SJSA1 (cell line): ENCODE measurements at places on chromosomes 3 and 15. TPM values are rescaled to one million over a fixed set of nuclear protein-coding genes. Genes with fewer than 3 reads are reported as not detected.
A peak's percentile ranks its signal among the peaks of the same experiment; 100 is the strongest.

CORO2B gene
- not detected in 2 replicates for total RNA-seq

MCCC1 gene
- 13.4 and 24.7 TPM in 2 replicates for total RNA-seq

ABI3BP gene
- 0.05 TPM in 1 of 2 replicates, not detected in the other for total RNA-seq

ZBTB38 gene
- 52.1 and 75.7 TPM in 2 replicates for total RNA-seq

FETUB gene
- total RNA-seq = not detected in 2 replicates

TM6SF1 gene
- 0.38 and 2.2 TPM in 2 replicates for total RNA-seq

KATNBL1 gene
- total RNA-seq = 75.8 and 91.2 TPM in 2 replicates

RAB43 gene
- total RNA-seq = 7.9 and 12.1 TPM in 2 replicates

ACTC1 gene
- total RNA-seq = 1.4 and 5.8 TPM in 2 replicates

DNA sequence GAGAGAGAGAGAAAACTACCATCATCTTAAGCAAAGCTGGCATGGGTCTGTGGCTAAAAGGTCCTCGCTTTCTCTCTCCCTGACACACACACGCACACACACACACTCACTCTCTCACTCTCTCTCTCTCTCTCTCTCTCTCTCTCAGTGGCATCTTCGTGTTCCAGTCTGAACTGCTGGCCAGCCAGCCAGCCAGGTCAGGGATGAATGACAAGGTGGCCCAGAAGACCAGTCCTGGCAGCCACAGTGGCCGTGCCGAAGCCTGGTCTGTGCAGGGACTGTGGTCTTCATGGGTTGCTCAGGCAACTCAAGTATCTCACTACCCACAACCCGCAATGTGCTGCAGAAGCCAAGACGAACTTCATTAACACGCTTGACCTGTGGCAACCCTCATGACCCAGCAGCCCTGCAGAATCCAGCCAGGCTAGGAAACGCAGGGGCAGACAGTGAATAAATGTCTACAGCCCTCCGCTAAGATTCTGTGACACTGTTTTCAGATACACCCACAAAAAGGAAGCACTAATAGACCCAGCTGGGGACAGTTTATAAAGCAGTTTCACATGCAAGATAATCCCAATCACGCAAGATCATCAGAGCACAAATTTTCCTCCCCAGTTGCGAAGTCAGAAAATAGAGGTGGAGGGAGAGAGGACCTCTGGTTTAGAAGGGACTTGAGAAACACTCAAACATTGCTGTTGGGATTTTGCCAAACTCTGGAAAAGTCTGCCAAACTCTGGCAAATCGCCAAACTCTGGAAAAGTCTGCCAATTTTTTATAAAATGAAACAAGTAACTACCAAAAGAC is 66.4 kb downstream of the XXYLT1 start:
- no peaks in the 10 kb centered on the region for H3K27me3 ChIP-seq
- peak overlapping the region; percentile 51 for H3K27ac ChIP-seq
- H3K4me3 ChIP-seq = no peak overlapping the region
- H3K4me1 ChIP-seq = peaks cover 32% of the 10 kb centered on the region
- DNase-seq = no peak
- H3K36me3 ChIP-seq = no peaks in the 10 kb centered on the region

DNA sequence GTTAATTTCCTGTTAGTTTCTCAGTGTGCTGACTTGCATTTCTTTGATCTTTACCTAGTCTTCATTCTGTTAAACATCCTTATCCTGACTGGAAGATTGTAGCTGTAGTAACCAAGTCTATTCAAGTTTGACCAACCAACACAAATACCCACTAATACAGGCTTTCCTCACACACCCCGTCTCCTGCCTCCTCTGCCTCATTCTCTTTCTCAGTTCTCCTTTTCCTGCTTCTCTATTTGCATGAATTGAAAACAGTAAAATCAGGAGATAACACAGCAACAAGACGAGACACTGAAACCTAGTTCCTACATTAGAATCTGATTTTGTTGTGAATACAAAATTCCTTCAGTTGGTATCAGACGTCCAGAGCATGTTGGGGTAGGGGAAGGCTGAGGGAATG is 116.9 kb upstream of the ARPP21 start:
- no peaks in the 10 kb centered on the region for H3K4me1 ChIP-seq

GRCh38 chr3:169658311-169658931 is 5.1 kb downstream of the MECOM start:
- peaks cover 15% of the 10 kb centered on the region for H3K4me1 ChIP-seq
- H3K27me3 ChIP-seq = peaks cover 33% of the 10 kb centered on the region
- no peaks in the 10 kb centered on the region for H3K36me3 ChIP-seq
- DNase-seq = no peak
- H3K27ac ChIP-seq = no peak overlapping the region
- H3K4me3 ChIP-seq = no peak overlapping the region

DNA sequence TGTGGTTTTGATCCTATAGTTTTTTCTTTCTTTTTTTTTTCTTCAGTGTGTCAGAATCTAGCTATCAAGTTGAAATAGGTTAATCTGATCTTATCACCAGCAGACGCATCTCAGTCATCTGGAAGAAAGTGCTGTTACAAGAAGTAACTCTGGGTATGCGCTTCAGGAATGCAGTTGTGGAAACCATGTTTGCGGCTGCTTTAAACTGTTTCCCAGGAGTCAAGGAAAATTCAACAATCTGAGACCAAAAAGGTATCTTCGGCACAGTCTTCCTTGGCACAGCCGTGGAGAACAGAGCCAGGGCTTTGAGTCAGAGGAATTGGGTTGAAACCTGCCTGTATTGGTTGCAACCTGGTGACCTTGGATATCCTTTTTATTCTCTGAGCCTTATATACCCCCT is 59.9 kb downstream of the CD47 start:
- peaks cover under 1% of the 10 kb centered on the region; the same call in 1 of the 2 replicates for H3K4me1 ChIP-seq
- no peak overlapping the region for H3K4me3 ChIP-seq
- no peaks in the 10 kb centered on the region for H3K36me3 ChIP-seq
- no peaks in the 10 kb centered on the region for H3K27me3 ChIP-seq
- no peak for DNase-seq
- no peak overlapping the region for H3K27ac ChIP-seq

DNA sequence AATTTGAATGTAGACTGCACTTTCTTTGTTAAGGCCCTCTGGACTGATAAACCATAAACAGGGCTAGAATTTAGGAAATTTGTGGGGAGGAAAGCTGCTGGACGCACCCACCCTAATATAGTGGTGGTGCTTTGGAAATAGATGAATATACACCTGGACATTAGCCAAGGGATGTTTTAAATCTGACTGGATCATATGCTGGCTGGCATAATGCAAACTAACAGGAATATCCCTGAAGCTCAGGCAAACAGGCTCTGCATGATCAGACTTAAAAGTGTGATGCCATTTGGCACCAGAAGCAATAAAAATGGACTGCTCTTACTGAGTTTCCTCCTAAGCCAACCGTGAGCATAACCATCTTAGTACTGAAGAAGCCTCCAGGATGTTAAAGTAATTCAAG is 465.8 kb upstream of the ROBO1 start:
- H3K27me3 ChIP-seq = no peaks in the 10 kb centered on the region
- no peak for DNase-seq
- H3K4me1 ChIP-seq = peaks cover 5% of the 10 kb centered on the region; the same call in 1 of the 2 replicates
- no peak overlapping the region for H3K27ac ChIP-seq

DNA sequence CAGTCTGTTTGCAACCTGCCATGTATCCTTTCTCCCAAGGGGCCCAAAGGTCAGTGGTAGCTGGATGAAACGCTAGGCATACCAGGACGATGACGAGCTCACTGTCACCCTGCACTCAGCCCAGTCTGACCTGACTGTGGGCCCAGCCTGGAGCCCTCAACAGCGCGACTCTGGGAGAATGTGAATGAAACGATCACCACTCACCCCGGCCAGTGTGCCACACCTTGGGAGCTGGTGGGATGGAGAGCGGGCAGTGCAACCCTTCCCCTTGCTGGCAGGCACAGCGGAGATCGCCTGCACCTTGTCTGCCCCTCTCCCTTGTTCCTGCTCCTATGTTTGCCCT is 27.2 kb downstream of the SRPRB start:
- no peak overlapping the region for H3K27ac ChIP-seq
- H3K4me3 ChIP-seq = no peak overlapping the region
- H3K4me1 ChIP-seq = no peaks in the 10 kb centered on the region
- no peaks in the 10 kb centered on the region for H3K27me3 ChIP-seq
- DNase-seq = no peak

GRCh38 chr3:100891827-100892226 is 101.4 kb downstream of the ABI3BP start:
- no peak overlapping the region for H3K27ac ChIP-seq
- no peak overlapping the region for H3K4me3 ChIP-seq
- no peaks in the 10 kb centered on the region for H3K27me3 ChIP-seq
- no peaks in the 10 kb centered on the region for H3K4me1 ChIP-seq

DNA sequence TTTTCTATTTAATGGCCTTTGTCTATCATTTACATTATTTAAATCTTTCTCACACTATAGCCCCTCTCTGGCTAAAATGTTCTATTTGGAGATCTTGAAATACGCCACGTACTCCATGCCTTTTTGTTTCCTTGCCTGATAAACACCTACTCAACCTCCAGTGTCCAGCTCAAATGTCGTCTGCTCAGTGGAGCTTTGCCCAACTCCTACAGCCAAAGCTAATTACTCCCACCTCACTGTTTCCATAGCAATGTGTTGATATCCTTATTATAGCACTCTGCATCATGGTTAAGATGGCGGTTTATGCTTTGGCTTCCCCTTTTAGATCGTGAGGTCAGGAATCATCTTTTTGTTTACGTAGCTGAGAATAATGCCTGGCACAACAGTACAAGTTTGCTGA is 55.9 kb downstream of the NGLY1 start:
- no peak overlapping the region for H3K27ac ChIP-seq
- DNase-seq = no peak
- H3K27me3 ChIP-seq = no peaks in the 10 kb centered on the region
- peaks cover 19% of the 10 kb centered on the region for H3K36me3 ChIP-seq
- no peak overlapping the region for H3K4me3 ChIP-seq
- no peaks in the 10 kb centered on the region for H3K4me1 ChIP-seq

DNA sequence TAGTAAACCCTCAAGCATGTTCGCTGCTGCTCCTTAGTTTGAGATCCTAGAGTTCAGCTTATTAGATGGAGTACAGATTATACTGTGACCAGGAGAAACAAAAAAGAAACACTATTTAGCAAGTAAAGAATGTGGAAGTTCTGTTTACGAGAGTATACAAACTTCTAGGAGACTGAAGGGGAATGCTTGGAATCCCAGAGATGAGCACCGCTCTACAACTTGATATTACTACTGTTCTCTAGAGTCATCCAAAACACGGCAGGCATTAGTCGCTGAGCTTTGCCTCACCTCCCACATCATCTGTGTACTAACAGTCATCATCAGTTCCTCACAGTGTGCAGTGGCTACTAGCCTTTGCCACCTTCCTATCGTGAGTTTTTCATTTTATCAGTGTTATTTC is 121.4 kb upstream of the CHRM5 start:
- H3K27me3 ChIP-seq = no peaks in the 10 kb centered on the region
- peaks cover 35% of the 10 kb centered on the region for H3K4me1 ChIP-seq
- no peaks in the 10 kb centered on the region for H3K36me3 ChIP-seq
- peak; percentile 57 for DNase-seq
- H3K4me3 ChIP-seq = no peak overlapping the region
- H3K27ac ChIP-seq = peak overlapping the region; percentile 75

- no peak overlapping the region for H3K27ac ChIP-seq
- no peaks in the 10 kb centered on the region for H3K4me1 ChIP-seq
- no peaks in the 10 kb centered on the region for H3K36me3 ChIP-seq
- no peak for DNase-seq
- no peak overlapping the region for H3K4me3 ChIP-seq
Observed at GRCh38 chr15:89704411-89704810, 13.8 kb downstream of the WDR93 start.

- no peaks in the 10 kb centered on the region for H3K27me3 ChIP-seq
- H3K36me3 ChIP-seq = no peaks in the 10 kb centered on the region
- no peaks in the 10 kb centered on the region for H3K4me1 ChIP-seq
- H3K27ac ChIP-seq = no peak overlapping the region
- DNase-seq = no peak
Observed at GRCh38 chr3:42905740-42906069, 237 bp upstream of the ZNF662 start.

- peak overlapping the region; percentile 45 for H3K27ac ChIP-seq
- DNase-seq = peak; percentile 52
- peak overlapping the region; percentile 94 for H3K4me3 ChIP-seq
- no peaks in the 10 kb centered on the region for H3K27me3 ChIP-seq
- peaks cover 5% of the 10 kb centered on the region for H3K36me3 ChIP-seq
Observed at GRCh38 chr15:41417418-41418195, 712 bp downstream of the RTF1 start.

DNA sequence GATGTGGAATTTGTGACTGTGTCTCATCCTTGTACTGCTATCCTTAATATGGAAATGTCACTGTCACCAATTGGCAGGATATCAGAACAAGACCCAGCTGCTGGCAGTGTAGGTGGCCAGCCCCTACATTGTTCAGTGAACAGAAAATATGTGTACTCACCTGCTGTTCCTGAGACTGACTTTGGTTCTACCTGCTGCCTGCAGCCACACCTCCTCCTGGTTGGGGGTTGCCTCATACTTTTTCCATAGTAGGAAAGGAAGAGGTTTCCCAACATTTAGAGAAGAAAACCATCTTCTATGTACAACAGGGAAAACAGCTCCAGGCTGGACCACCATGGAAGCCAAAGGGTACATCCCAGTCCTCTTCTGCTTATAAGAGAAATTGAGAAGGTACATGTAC is 35.9 kb downstream of the SLC12A1 start:
- H3K27me3 ChIP-seq = 0 out of 2 replicates have a peak, but pooled peaks cover 3% of the 10 kb centered on the region
- no peak overlapping the region for H3K4me3 ChIP-seq
- no peaks in the 10 kb centered on the region for H3K36me3 ChIP-seq
- no peak overlapping the region for H3K27ac ChIP-seq
- no peak for DNase-seq

DNA sequence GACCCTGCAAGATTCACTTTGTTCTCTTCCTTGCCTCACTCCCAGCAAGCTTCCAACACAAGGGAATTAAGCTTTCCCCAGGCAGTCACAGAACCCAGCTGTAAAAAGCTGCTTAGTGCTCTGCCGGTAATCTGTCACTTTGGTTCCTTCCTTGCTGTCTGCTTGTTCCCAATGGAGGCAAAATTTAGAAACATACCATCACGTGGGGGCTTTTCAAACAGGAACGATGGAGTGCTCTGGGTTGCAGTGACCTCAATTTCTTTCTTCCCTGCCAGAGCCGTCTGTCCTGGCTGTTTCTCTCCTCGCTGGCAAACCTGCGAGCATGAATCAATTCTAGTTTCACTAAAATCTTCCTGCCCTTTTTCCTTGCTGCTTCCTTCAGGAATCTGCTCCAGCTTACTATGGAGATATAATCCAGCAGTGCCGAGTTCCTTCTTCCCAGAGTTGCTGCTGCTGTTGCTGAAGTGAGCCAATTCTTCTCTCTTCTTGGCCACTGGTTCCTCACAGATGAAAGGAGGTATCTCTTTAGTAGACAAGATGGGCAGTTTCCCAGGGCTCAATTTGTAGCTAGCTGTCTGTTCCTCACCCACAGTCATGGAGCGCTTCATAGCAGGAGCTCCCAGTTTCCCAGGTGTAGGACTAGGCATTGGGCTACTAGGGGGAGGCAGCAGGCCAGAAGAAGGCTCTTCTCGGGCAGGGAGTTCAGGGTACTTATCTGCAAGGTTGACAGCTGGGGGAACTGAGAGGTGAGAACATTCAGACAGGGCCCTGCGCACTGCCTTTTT is 88.1 kb downstream of the DHX30 start:
- peaks cover 53% of the 10 kb centered on the region for H3K36me3 ChIP-seq
- DNase-seq = no peak
- no peaks in the 10 kb centered on the region for H3K27me3 ChIP-seq
- no peak overlapping the region for H3K4me3 ChIP-seq
- no peak overlapping the region for H3K27ac ChIP-seq

- no peaks in the 10 kb centered on the region for H3K27me3 ChIP-seq
- H3K4me3 ChIP-seq = no peak overlapping the region
- no peak for DNase-seq
- no peak overlapping the region for H3K27ac ChIP-seq
Observed at GRCh38 chr15:95793231-95793630, 537.3 kb upstream of the NR2F2 start.
